Hindlimb muscle (tissue), 1 donor: ENCODE measurements at places on chromosomes 2 and 18. TPM values are rescaled to one million over a fixed set of nuclear protein-coding genes. Genes with fewer than 3 reads are reported as not detected.

SCTR gene
- polyA plus RNA-seq: 3.7 TPM

ORC2 gene
- polyA plus RNA-seq: 14.7 TPM

CTAGE1 gene
- polyA plus RNA-seq: not detected

MALL gene
- 12.8 TPM for polyA plus RNA-seq

DNA sequence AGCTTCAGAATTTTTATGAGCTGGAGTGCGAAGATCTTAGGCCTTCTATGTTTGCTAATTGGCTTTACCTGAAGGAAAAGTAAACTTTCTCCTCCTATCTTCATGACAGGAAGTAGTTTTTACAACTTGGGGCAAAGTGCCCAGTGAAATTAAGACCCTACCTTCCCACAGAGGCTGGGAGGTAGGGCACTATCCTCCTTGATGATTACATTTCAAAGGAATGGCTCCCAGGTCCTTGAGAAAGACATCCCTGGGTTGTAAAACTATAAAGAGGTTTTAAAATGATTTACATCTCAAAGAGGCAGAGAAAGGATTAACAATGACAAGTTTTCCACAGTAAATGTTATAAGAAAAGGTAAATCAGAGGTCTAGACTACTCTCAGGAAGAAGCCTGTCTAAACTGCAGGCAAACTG is 155.8 kb downstream of the CDH7 start:
- no peak for DNase-seq

DNA sequence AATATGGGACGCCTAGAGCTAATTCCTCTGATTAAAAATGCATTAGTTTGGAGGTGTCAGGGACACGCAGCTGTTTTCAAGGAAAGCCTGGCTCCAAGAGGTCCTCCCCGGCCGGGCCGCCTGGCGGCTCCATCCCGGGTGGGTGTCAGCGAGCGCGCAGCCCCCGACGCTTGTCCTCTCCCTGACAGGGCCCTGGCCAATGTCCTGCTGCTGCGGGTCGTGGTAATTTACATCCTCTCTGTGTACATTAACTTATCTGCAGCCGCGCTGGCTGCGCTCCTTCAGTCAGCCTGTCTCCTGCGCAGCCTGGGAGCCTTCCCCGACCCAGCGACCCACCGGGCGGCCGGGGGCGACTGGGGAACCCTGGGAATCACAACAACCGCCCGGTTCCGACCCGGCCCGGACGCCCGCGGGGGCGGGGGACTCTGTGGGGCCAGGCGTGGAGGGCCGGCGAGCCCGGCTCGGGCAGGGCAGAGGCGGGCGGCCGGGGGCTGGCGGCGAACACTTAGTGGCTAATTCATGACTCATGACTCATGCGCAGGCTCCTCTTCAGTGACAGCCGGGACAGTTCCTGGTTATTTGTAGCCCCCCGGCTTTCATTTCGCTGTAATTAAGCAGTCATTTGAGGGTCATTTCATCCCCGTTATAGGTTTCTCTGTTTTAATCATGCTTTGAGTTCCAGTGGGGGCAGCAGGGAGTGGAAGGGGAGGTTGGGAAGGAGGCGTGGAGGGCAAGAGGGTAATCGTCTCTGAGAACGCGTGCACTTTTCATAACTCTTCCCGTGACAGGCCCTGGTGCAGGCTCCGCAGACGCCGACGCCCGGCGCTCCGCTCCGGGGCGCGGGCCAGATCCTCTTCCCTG is 141.9 kb upstream of the CTAGE1 start:
- peak; percentile 49 for DNase-seq
